Stimulated activated CD8-positive, alpha-beta memory T cell treated with anti-CD3 and anti-CD28 coated beads, Interleukin-4, amount 100 ng/mL, for 48 hours (primary cell): ENCODE measurements at places on chromosomes 7 and 10.

DNA sequence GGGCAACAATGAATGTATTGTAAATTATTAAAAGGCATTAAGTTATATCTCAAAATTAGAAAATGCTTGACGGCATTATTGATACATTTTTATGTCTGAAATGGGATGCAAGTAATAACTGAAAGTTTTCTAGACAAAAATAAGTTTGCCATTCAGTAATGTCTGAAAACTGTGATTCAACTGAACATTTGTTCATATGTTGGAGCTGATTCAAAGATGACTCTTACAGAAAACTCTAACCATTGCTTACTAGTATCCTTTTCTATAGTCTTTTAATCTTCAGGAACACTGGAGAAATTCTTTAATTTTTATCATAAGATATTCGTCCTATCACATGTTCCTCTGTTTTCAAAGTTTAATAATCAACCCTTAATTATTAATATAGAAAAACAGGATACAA is 71.1 kb upstream of the TFEC start:
- no peak for DNase-seq

GRCh38 chr10:70462349-70462984 is 16.1 kb upstream of the PALD1 start:
- no peak for DNase-seq

- peak; percentile 93 for DNase-seq
Observed at GRCh38 chr7:98400542-98401340, at the start of gene BAIAP2L1. TSS of gene BAIAP2L1 (minus strand) at chr7:98401090. CDS start at chr7:98400852, 238 bp downstream.

GRCh38 chr10:74282848-74283210 is 131.8 kb downstream of the ADK start:
- DNase-seq = no peak

- no peak for DNase-seq
Observed at GRCh38 chr10:121592155-121592890, 5.9 kb downstream of the FGFR2 start.

DNA sequence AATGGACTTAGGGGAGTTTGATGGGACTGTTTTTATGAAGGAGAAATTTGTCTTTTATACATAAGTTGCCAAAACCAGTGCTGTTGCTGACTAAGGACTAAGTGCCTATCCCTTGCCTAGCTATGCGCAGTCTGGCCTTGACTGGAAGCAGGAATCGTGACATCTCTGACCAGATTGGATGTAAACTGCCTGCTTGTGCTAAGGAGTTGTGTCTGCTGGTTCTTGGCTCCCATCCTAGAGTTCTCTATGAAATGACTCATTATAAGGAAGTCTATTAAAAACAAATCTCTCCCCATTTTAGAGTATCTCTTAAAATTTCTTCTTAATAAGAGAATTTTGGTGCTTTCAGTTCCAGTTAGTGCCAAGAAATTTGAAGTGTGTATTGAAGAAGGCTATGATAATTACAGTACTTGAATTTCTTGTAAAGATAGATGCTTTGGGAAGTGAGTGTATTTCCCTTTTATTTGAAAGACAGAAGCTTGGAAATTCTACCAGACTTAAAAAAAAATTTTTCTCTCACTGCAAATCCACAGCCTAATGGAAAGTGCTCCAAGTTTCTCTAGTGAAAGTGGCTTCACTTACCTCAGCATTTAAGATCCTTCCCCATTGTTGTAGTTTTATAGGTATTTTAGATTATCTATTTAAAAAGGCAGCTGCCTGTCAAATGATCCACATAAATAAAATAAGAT is 77.6 kb downstream of the BICC1 start:
- DNase-seq = no peak

DNA sequence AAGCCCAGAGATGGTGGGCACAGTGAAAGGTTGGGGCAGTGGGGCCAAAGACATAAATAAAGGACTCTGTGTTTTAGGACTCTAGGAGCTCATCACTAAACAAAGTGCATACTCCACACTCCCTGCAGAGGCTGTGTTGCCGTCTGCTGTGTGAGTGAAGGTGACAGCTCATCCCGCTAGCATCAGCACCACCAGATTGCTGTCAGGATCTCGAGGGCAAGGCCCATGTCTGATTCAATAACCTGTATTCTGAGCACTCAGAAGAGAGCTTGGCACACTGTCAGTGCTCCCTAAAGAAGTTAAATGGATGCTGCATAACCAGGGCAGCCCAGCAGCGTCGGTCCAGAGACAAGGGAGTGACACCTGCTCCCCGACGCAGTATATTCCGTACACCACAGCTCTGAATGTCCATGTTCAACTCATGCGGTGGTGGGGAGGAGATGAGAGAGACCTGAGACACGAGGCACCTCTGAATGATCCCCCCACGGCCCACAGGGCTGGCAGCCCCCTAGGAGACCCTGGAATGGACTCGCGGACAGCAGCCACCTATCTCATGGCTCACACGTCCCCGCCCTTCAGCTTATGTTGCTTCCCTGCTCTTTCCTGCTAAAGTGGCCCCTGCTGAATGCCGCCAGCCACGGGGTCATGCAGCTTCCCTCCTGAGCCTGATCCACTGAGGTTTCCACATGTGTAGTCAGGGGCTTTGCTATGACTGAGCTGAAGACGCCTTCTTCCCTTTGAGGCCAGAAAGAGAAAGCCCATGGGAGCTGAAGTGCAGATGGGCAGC is 132.7 kb upstream of the KCNMA1 start:
- no peak for DNase-seq

GRCh38 chr7:2326951-2327350 is 12.7 kb upstream of the SNX8 start:
- no peak for DNase-seq

DNA sequence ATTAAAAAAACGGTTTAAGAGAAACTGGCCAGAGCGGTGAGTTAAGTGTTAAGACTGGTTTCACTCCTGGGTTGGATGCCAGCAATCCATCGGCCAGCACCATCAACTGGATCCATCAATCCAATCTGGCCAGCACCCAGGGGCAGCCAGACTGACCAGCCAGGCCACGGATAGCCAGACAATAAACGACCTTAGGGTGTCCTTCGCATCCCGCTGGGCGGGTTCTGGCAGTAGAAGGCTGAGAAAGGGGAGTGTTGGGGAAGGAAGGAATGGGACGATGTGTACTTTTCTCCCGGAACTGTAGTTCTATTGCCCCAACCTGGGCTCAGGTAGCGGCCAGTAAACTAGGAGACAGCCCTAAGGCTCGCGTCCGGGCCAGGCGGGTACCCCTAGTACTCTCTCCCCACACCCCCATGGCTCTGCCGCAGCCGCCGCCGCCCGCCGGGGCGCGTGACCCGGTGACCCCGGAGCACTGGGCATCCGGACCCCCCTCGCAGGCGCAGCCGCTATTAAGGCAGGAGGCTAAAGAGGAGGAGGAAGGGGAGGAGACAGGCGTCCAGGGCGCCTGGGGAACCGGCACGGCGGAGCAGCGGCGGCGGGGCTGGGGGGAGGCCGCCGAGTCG is at the start of gene CASD1:
TSS of gene CASD1 (plus strand) at position 546 of the 623 bp plus-strand sequence. CDS start 276 bp downstream, outside the sequence.
- DNase-seq = peak; percentile 74

GRCh38 chr10:67075491-67075971 is 149.7 kb downstream of the LRRTM3 start:
- DNase-seq = no peak

- DNase-seq = no peak
Observed at GRCh38 chr7:37269711-37270508, 178.8 kb downstream of the ELMO1 start.

DNA sequence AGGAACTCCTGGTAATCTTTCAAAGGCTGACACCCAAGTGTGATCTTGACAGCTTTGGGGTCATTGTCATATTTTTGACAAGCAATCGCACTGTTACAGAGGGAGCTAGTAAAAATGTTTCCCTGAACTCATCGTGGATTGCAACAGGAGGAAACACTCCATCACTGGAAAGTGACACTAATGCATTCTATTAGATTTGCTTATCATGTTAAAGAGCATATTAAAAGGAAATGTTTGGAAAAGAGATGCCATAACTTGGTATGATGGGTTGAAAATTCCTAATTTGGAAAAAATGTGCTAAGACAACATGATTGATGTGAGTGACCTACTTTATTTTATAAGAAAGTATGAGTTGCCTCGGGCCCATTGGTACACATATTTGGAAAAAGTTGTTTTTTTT is 22.7 kb upstream of the EMX2 start:
- no peak for DNase-seq

GRCh38 chr10:115882021-115882420 is 391.0 kb downstream of the GFRA1 start:
- DNase-seq = no peak

DNA sequence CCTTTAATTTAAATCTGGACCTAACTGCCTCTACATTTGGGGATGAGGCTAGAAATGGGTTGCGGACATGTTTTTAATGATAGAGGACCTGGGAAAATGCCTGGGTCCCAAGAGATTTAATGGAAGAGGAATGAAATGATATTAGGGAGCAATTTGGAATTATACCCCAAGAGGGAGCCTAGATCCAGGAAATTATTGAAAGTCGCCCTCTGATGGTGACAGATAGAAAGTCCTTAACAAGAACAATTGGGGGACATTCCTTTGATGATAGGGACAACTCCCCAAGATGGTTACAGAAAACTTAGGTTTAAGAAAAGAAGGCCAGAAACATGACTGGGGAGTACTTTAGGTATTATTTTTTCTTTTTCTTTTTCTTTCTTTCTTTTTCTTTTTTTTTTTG is 9.5 kb upstream of the TSGA13 start:
- DNase-seq = no peak

DNA sequence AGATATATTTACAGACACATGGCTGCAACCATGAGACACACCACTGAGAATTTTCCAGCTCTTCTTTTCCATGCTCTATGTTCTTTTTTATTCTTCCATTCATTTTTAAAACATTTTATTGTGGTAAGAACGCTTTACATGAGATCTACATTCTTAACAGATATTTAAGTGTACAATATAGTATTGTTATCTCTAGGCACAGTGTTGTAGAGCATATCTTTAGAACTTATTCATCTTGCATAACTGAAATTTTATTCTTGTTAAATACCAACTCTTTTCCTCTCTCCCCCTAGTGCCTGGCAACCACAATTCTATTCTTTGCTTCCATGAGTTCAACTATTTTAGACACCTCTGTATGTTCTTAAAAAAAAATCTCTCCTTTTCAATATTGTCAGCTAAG is 67.1 kb upstream of the HABP2 start:
- DNase-seq = no peak

DNA sequence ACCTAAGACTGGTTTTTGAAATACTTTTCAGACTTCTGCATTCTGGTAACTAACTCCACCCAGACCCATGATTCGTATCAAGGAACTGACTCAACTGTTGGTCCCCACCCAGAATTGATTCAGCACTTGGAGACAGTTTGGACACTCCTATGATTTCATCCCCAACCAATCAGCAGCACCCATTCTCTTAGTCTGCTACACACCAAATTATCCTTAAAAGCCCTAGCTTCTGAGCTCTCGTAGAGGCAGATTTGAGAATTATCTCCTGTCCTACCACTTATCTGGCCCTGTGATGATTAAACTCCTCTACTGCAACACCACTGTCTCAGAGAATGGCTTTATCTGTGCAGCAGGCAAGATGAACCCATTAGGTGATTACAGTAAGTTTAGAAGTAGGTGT is 7.7 kb upstream of the GSTO1 start:
- no peak for DNase-seq
